ENCODE measurements at places on chromosomes 3 and 15.

DNA sequence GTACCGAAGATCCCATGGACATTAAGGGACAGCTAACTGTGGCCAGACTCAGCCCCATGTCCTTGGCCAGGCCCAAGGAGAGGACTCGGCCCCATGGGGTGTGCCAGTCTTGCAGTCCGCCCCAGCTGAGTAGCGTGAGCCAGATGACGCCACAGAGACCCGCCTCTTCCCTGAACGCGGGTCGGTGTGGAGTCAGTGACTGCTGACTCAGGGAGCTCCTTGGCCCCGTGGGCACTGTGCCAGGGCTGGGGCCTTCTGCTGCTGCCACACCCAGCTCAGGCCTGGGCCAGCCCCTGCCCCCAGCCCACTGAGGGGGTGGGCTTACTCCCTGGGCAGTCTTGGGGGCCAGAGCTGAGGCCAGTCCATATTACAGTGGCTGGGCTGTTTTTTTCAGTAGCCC is 52.8 kb downstream of the PLXNA1 start:
- no peak for DNase-seq

GRCh38 chr3:135368316-135368715 is 573.3 kb downstream of the EPHB1 start:
- DNase-seq = no peak

GRCh38 chr15:24919446-24919845 is 35.3 kb upstream of the SNRPN start:
- DNase-seq = no peak

- no peak for DNase-seq
These were observed 458.9 kb downstream of the FHIT start for GRCh38 chr3:60792249-60792852.

GRCh38 chr15:35565901-35566300 is 19.9 kb upstream of the DPH6 start:
- no peak for DNase-seq

GRCh38 chr15:88467935-88468528 is 524 bp downstream of the MRPS11 start:
- DNase-seq = no peak

DNA sequence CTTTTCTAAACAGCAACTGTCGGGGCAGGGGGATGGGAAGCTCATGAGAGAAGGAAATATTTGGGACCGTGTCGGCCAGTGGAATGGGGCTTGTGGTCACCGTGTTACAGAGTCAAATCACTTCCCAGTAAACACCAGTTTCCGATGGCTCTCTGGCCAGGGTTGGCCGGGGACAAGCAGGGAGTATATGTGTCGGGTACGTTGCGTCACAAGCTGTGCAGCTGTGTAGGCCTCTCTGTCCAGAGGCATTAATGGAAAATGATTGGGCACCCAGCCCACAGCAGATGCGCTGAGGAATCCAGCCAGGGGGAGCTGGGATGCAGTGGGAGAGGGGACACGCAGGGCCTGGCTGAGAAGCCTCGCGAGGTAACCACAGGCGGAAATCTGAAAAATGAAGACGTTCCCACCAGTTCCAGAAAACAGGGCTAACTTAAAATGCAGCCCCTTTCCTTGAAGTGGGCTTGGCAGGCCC is 15.8 kb upstream of the ALDH1A3 start:
- DNase-seq = no peak

DNA sequence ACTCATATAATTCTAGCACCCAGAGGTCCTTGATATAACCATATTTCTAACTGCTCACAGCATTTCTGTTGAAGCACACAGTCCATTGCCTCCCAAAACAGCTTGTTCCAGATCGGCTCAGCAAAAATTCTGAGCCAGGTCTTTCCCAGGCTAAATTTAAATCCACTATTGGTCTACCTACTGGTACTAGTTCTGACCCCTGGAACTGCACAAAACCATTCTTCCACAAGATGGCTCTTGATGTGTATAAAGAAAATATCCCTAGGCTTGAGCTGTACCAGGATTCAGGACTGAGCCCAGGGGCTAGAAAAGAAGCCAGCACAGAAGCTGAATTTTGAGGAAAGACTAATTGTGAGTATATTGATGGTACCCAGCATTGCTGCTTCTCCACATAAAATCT is 75.4 kb upstream of the ABHD17C start:
- no peak for DNase-seq

GRCh38 chr3:159632128-159632527 is 356.5 kb upstream of the IL12A start:
- no peak for DNase-seq

GRCh38 chr3:179194931-179195330 is 46.8 kb downstream of the PIK3CA start:
- DNase-seq = no peak

DNA sequence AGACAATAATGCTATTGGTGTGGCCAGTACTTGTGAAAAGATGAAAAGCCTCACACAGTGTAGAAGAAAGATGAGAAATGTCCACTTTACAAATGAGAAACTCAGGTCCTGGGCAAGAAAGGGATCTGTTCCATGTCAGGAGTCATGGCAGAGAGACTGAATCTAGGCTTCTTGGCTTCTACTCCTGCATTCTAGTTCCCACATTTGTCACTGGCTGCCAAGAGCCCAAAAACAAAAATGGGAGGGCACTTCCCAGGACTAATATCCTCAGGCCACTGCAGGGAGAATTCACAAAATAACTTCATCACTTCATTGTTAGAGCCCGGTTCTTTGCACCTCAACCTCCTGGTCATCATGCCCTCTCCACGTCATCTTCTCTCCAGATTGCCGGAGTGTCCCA is 337.5 kb downstream of the NTRK3 start:
- no peak for DNase-seq

DNA sequence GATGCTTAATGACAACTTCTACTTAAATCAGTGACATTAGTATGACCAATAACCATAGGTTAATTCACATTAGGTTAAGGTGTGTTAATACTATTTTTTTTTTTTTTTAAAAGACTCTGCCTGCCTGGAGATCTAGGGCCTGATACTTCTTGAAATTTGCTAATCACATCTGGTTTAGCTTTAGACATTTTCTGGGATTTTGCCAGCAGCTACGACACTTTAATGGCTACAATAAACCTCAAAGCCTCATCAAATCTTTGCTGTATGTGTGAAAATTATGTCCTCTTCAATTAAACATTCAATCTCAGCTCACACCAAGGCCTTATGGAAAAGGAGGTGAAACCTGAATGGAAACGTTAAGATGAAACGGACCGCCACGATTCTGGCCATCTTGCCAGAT is 167.9 kb downstream of the GREM1 start:
- DNase-seq = no peak

DNA sequence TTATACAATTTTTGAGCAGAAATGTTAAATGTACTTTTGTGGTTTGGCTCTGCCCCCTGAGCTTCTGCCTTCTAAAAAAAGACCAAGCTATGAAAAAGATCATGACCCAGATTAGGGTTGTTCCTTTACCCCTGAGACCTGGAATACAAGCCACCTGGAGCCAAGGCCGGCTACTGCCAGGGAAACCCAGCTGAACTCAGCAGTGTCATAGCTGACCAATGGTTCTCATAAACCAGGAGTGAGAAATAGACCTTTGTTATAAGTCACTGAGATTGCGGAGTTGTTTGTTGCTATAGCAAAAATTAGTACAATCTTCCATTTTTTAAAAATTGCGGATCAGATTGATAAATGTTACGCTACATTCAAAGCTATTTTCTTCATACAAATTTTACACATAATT is 1261.7 kb downstream of the ROBO1 start:
- DNase-seq = no peak

GRCh38 chr3:31166249-31166885 is 271.9 kb upstream of the GADL1 start:
- no peak for DNase-seq

GRCh38 chr3:97037294-97037943 is 223.0 kb downstream of the EPHA6 start:
- no peak for DNase-seq

Data from esophagus squamous epithelium (tissue), 5 donors.